WTC11 (cell line): ENCODE measurements at places on chromosomes 7 and 10.

DNA sequence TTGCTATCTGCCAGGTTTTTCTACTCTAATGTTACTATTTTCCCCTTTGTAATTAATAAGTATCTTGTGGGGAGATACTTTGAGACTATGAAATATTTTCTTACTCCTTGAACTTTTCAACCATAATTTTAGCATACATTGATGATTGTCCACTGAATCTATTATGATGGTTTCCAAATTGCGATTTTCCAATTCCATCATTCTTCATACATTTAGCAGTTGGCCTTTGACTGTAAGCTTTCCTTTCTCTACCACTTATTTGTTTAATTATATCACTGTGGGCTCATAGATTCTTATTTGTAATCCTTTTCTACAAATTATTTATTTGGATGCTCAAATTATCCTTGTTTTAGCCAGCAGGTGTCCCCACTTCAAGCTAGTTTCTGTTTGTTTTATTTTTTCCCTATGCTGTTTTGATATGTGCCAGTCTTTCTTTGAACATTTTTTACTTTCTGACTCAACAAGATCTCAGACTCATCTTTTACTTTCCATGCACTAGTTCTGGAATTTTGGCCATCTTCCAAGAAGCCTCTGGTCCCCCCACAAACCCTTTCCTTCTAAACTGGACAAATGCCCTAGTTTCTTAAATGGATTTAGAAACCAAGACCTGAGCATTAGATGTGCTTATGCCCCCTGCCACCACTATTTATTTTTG lies 11.4 kb upstream of the MRPS16 start:
- DNase-seq = no peak

- DNase-seq = no peak
Observed at GRCh38 chr7:155693826-155694225, 49.4 kb downstream of the RBM33 start.

DNA sequence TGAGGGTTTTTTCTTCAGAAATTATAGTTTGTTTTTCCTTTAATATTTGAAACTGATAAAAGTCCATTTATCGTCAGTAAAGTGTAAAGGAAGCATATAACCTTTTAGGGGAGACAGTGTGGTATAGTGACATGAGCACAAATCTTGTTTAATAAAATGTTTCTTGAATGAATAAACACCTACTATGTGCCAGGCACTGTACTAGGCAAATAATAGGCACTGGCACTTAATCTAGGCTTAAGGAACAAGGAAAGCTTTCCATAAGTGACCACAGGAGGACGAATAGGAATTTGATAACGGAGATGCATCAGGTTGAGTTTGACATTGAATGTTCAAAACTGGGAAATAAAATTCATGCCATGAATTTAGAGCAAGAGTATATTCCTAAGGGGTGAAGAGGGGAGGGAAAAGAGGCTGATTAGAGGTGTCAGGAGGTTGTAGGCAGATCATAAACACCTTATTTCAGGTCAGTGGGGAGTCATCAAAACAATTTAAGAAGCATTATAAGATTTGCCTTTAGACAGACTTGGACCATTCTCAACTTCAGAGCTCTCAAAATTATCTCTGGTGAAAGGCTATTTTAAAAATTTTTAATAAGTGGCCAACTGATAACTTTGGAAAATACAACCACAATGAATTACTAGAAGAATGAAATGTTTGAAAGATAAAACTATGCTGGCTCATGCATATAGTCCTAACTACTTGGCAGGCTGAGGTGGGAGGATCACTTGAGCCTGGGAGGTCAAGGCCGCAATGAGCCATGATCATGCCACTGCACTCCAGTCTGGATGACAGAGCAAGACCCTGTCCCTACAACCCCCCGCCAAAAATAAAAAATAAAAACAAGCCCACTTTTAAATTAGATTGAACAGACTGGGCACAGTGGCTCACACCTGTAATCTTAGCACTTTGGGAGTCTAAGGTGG lies 22.4 kb downstream of the RALA start:
- DNase-seq = no peak

DNA sequence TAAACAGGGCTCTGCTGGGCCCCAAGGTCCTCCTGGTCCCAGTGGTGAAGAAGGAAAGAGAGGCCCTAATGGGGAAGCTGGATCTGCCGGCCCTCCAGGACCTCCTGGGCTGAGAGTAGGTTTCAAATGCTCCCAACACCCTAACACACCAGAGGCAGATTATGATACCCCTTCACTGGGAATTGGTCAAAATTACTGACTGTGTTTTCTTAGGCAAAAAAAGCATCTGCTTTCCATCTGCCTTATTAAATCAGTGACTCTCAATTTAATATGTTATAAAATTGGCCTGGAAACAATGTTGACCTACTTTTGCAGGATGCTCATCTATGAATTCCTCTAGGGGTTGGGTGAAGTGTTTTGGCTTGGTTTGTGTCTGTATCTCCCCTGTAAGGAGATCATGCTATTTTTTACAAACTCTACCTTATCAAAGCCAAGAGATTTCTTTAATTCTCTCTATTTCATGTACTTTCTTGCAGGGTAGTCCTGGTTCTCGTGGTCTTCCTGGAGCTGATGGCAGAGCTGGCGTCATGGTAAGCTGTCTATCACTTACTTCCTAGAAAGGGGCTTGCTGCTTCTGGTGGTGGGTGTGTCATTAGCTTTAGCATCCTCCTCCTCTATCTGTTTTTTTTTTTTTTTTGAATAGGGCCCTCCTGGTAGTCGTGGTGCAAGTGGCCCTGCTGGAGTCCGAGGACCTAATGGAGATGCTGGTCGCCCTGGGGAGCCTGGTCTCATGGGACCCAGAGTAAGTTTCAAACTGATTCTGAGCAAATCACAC lies 15.9 kb downstream of the COL1A2 start:
- DNase-seq = no peak

- DNase-seq = no peak
Observed at GRCh38 chr10:33195608-33196376, 138.7 kb downstream of the NRP1 start.

- peak; percentile 75 for DNase-seq
Observed at GRCh38 chr10:86535132-86535882, 13.7 kb upstream of the WAPL start.

DNA sequence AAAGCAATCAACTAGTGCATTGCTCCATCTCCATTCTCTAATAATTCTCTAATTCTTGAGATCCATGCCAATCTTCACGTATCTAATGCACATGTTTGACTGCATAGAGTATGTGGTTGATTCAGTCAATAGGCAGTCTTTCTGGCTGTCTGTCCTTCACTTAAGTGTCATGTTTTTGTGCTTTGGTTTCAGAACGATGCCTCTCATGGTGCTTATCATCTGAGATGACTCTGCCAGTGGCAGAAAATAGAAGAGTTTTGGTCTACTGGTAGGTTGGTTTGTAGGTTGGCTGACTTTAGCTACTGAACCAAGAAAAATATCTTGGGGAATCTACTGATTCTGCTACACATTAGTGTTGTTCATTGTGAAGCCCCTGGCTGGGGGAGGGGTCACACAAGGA lies 364.2 kb downstream of the SFMBT2 start:
- DNase-seq = no peak
